Cardiac ventricle fibroblast (primary cell): ENCODE measurements at places on chromosomes 7 and 10. TPM values are rescaled to one million over a fixed set of nuclear protein-coding genes. Genes with fewer than 3 reads are reported as not detected.

ACSM6 gene
- total RNA-seq = not detected in 2 replicates

BNIP3 gene
- total RNA-seq = 258 and 357 TPM in 2 replicates

JAZF1 gene
- total RNA-seq = 9.0 and 10.5 TPM in 2 replicates

FAM25G gene
- not detected in 2 replicates for total RNA-seq

TRIM50 gene
- total RNA-seq = not detected in 2 replicates

TAS2R41 gene
- not detected in 2 replicates for total RNA-seq

LRRC18 gene
- total RNA-seq = not detected in 2 replicates

GRID1 gene
- 0.12 and 0.44 TPM in 2 replicates for total RNA-seq

PON1 gene
- total RNA-seq = not detected in 2 replicates

PNLIP gene
- total RNA-seq = not detected in 2 replicates

SNX10 gene
- total RNA-seq = 0.05 and 0.06 TPM in 2 replicates

TLX1 gene
- total RNA-seq = not detected in 2 replicates

EGR2 gene
- 3.2 and 3.7 TPM in 2 replicates for total RNA-seq

PSMG3 gene
- 40.9 and 41.4 TPM in 2 replicates for total RNA-seq

AQP1 gene
- total RNA-seq = 3.4 and 3.8 TPM in 2 replicates

CCDC172 gene
- not detected in 2 replicates for total RNA-seq

ANKRD1 gene
- 1.6 and 1.7 TPM in 2 replicates for total RNA-seq

CHAT gene
- total RNA-seq = not detected in 2 replicates

ASB10 gene
- not detected in 2 replicates for total RNA-seq

ITPRID1 gene
- total RNA-seq = not detected in 2 replicates

GIMAP1 gene
- 0.12 and 0.20 TPM in 2 replicates for total RNA-seq

STOX1 gene
- total RNA-seq = 0.50 and 0.64 TPM in 2 replicates

SCART1 gene
- total RNA-seq = 0.73 and 2.2 TPM in 2 replicates

JAKMIP3 gene
- total RNA-seq = 0.19 and 0.20 TPM in 2 replicates
